Thymus (tissue), 14 donors: ENCODE measurements at places on chromosomes 4 and X. TPM values are rescaled to one million over a fixed set of nuclear protein-coding genes. Genes with fewer than 3 reads are reported as not detected.

The TEX13B gene
- polyA plus RNA-seq: not detected

DNA sequence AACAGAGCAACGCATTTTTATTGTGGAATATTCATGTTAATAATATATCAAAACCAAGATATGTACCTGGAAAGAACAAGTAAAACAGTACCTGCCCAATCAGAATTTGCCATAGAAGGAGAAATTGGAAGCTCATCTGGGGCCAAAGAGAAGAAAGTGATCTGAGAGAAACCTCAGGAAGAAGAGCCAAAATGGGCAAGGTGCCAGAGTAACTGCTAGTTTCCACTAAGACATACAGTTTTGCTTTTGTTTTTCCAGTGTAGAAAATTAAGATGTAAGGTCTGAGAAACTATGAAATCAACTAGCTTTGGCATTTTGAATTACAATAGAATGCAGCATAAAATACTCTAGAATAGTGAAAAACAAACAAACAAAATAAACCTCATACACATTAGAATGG is 2201.2 kb downstream of the ARAP2 start:
- H3K4me3 ChIP-seq: no peak overlapping the region
- no peaks in the 10 kb centered on the region for H3K4me1 ChIP-seq
- no peaks in the 10 kb centered on the region for H3K36me3 ChIP-seq
- no peak for DNase-seq
- H3K27ac ChIP-seq: no peak overlapping the region
- H3K27me3 ChIP-seq: no peaks in the 10 kb centered on the region

DNA sequence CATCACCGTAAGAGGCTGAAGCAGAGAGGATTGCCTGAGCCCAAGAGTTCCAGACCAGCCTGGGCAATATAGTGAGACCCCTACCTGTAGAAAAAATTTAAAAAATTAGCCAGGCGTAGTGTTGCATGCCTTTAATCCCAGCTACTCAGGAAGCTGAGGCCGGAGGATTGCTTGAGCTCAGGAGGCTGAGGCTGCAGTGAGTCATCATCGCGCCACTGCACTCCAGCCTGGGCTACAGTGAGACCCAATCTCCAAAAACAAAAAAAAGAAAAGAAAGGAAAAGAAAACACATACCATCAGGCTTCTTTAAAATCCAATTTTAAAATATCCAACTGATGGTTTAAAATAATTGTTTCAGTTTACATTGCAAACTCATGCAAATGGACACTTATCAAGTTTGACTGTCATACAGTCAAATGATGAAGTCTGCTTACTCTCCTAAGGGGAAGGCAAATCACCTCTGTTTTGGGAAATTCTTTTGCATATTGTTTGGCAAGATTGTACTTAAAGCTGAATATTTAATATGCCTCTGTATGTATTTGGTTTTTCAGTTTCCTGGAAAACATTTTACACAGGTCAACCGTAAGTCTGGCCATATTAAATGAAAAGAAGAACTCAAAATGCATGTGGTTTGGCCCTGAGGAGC is 23.7 kb upstream of the TENM3 start:
- no peaks in the 10 kb centered on the region for H3K4me1 ChIP-seq
- no peak overlapping the region for H3K4me3 ChIP-seq
- no peaks in the 10 kb centered on the region for H3K36me3 ChIP-seq
- no peak for DNase-seq

DNA sequence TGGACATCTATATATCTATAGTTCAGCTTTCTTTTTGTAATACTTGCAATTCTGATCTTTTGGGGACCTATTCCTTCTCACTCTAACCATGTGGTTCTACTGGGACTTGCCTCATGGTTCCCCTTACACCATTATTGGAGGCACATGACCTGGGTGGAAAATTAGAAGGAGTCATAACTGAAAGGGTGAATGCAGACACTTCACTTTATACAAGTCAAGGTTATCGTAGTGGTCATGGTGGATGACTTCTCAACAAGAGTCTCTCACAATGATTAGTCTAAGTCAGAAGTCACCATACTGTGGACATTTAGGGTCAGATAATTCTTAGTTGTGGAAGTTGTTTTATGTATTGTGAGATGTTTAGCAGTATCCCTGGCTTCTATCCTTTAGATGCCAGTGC is 10.5 kb upstream of the EIF4E start:
- H3K27ac ChIP-seq: no peak overlapping the region
- DNase-seq: no peak
- no peaks in the 10 kb centered on the region for H3K36me3 ChIP-seq
- H3K4me1 ChIP-seq: no peaks in the 10 kb centered on the region

DNA sequence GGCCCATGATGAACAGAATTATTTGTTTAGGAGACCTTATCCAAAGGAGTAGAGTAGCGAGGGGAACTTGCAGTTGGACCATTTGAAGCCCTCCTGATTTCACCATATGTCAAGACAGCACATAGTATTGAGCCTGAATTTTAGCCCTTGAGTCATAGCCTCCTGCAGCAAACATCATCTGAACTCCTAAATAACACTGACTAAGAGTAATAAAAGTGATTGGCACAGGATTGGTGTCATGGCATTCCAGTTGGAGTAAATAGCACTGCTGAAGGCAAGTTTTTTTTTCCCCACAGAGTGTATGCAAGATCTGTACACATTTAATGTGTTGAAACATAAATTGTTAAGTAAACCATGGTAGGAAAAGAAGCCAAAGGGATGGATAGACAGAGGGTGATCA is 89.0 kb downstream of the COMMD8 start:
- no peaks in the 10 kb centered on the region for H3K27me3 ChIP-seq
- no peak overlapping the region for H3K27ac ChIP-seq
- no peak for DNase-seq
- no peaks in the 10 kb centered on the region for H3K36me3 ChIP-seq
- no peaks in the 10 kb centered on the region for H3K4me1 ChIP-seq
